Astrocyte (in vitro differentiated cells and primary cell): ENCODE measurements at places on chromosomes 11 and 22. TPM values are rescaled to one million over a fixed set of nuclear protein-coding genes. Genes with fewer than 3 reads are reported as not detected.
A peak's percentile ranks its signal among the peaks of the same experiment; 100 is the strongest.

DNA sequence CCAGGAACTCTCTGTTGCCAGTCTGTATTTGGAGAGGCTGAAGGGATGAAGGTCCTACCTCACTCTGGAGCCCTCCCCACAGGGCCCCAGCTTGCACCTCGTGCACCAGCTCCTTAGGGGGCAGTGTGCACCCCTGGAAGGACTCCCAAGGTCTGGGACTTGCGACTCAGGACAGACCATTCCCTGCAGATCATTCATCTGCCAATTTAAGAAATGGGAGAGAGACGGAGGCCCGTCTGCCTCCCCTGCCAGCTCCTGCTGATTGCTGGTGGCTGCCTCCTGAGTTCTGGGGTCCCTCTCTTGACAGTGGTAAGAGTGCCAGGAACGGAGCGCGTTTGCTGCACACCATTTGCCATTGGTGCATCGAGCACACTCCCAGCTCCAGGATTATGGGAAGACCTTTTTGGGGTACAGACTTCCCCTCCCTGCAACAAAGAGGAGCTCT lies 27.4 kb upstream of the MALAT1 start:
- DNase-seq: peak; percentile 63

DNA sequence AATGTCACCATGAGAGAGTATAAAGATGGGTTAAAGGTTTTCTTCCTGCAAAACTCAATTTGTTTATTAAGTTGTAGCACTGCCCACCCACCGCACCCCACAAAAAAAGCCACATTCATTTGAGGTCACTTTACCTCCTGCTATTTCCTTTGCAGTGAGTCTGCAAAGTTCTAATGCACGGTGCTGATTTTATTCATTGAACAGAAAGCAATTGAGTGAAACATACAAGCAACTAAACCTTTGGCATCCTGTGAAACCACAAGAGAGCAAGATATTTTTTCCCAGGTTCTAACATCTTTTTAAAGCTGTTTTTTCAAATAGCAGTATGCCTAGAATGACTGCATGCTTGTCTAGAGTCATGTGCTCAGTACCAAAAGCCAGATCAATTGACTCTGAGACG lies 39.0 kb downstream of the RRAS2 start:
- DNase-seq: peak; percentile 74

- no peak for DNase-seq
These were observed 11.9 kb downstream of the LMO1 start for GRCh38 chr11:8251616-8252295.

GRCh38 chr11:48025984-48026340 lies 45.6 kb downstream of the PTPRJ start:
- DNase-seq: no peak

GRCh38 chr11:89381094-89381493 lies 110.1 kb downstream of the NOX4 start:
- peak; percentile 99 for DNase-seq

DNA sequence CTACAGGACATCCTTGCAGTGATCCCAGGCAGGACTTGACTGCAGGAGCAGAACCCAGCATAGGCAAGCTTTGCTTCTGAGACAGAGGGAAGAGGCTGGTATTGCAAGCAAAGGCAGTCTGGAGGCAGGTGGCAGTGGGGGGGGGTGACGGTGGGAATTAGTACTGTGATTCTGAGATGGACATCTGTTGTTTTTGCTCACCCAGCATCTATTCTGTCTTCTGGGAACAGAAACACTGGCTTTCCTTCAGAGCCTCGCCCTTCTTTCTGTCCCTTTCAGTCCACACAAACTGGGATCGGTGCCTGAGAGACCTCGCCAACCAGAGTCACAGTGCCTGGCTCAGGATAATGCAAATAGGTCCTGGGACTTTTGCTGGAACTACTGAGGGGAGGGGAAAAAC lies 31.2 kb upstream of the RASL10A start:
- DNase-seq: no peak

DNA sequence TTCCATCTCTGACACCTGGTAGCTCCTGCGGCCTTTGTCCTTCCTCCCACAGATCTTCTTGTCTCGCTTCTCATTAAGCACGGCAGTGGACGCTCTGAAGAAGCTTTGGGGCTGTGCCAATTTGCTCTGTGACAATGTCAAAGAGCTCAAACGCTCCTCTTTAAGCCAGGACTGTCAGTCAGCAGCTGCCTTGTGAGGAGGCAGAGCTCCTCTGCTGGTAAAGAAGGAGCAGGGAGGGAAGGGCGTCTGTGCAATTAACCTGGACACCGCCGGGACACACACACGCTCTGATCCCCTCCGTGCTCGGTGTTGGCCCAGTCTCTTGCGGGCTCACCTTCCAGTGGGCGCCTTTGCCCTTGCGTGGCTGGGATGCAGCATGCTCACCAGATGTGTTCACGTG lies 373.9 kb downstream of the BRD1 start:
- DNase-seq: no peak

DNA sequence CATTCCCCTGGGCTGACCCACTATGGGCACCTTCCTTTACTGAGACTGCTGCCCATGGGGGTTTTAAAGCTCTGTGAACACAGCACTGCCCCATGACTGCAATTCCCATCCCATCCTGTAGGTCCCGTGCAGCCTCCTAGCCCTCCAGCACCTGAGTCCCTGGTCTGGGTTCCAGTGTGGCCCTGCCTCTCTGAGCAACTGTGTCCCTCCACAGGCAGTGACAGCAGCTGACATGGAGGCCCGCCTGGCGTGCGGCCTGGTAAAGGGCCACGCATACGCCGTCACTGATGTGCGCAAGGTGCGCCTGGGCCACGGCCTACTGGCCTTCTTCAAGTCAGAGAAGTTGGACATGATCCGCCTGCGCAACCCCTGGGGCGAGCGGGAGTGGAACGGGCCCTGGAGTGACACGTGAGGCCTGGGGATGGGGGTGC lies 12.6 kb downstream of the OMP start:
- no peak for DNase-seq

GRCh38 chr11:50412832-50413231 lies 380.2 kb downstream of the OR4C45 start:
- no peak for DNase-seq

DNA sequence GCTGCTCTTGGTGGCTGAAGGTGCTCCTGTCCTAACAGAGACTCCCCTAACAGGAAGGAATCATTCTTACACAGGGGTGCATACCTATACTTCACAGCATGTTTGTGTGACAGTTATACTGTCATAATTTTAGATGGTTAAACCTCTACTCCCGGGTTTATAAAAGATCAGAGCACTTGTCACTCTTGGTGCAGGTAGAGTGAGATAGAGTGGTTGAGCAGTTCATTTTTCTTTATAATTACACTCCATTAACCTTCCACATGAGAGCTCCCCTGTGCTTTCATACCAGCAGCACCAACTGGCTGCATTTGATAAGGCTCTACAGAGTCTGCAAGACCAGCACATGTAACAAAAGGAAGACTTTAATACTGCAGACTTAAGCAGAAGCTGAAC lies 72.9 kb downstream of the LARGE2 start:
- DNase-seq: no peak

Gene TMEM86A
- total RNA-seq: 4.0 and 5.3 TPM in 2 replicates

Gene ACRV1
- total RNA-seq: not detected in 2 replicates

Gene MIAT
- 22.8 and 32.1 TPM in 2 replicates for total RNA-seq

Gene BTBD18
- total RNA-seq: not detected in 2 replicates

Gene ACAD8
- total RNA-seq: 15.2 and 15.8 TPM in 2 replicates

Gene ZNF280B
- 4.0 and 4.7 TPM in 2 replicates for total RNA-seq

Gene P2RY6
- total RNA-seq: 0.14 and 0.75 TPM in 2 replicates

Gene SYT8
- 0.36 and 0.38 TPM in 2 replicates for total RNA-seq
